Activated naive CD4-positive, alpha-beta T cell treated with anti-CD3 and anti-CD28 coated beads, Interleukin-2, amount 10 ng/mL, durations not matched to agents 7 days and 5 days (primary cell): ENCODE measurements at places on chromosomes 13 and 19.

- DNase-seq = peak; percentile 14
These were observed at the start of gene GRK1 for GRCh38 chr13:113666951-113667701. GRK1 (plus strand) TSS chr13:113667219; CDS start chr13:113667387, 168 bp downstream.

- no peak for DNase-seq
These were observed 266.8 kb downstream of the PCDH20 start for GRCh38 chr13:61148691-61149315.

GRCh38 chr13:105721016-105721415, 814.4 kb downstream of the EFNB2 start:
- no peak for DNase-seq

GRCh38 chr19:42420055-42420544, 7.1 kb downstream of the LIPE start:
- DNase-seq = peak; percentile 88

DNA sequence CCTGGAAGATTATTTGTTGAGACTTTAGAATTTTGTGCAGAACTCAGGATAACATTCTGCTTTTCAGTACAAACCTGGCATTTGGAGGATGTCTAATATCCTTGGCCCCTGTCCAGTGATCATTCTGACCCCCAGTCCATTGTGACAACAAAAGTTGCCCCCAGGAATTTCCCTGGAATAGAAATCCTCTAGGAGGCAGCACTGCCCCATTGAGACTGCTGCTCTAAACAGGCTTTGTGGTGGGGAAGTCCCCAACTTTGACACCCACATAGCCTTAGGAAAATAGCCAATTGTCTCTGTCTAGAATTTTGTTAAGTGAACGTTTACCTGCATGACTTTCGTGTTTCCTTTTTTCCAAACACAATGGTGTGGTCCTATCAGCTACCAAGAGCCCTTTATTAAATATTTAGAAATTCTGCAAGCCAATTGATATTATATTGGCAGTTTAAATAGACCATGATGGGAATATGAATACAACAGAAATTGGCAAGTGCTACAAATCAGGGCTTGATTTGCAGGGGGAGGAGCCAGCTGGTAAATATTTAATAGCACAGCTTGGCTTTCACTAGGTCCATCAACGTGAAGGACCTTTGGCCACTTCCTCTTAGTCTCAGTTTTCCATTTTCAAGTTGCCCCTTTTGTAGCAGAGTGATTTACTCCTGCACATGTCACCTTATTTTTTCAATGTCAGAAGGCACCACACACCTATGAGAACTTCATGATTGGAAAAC, 451.7 kb downstream of the EFNB2 start:
- no peak for DNase-seq
